ENCODE measurements at places on chromosomes 6 and 20.

- peak; percentile 90 for DNase-seq
Measured at GRCh38 chr6:29964887-29965562, 22.7 kb downstream of the HLA-A start.

GRCh38 chr6:159880412-159880975 lies 10.3 kb upstream of the MAS1 start:
- DNase-seq, result no peak

GRCh38 chr6:37171970-37172812 lies 2.2 kb downstream of the PIM1 start:
- peak; percentile 96 for DNase-seq

DNA sequence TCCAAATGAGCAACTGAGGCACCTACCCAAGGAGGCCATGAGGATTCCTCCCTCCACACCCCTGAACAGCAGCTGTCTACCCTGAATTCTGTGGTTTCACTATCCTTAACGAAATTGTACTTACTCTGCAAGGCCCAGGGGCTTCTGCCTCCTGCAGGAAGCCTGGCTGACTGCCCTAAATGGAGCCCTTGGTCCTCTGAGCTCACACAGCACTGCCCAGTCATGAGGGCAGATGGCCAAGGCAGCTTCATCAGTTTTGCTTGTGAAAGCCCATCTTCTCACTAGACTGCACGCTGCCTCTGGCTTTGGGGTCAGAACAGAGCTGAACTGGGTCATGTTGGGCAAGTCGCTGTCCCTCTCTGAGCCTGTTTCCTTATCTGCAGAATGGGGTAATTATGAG lies 26.4 kb upstream of the SIRPA start:
- DNase-seq, result peak; percentile 74

- DNase-seq, result no peak
Measured at GRCh38 chr6:45892196-45892595, 123.5 kb downstream of the CLIC5 start.

DNA sequence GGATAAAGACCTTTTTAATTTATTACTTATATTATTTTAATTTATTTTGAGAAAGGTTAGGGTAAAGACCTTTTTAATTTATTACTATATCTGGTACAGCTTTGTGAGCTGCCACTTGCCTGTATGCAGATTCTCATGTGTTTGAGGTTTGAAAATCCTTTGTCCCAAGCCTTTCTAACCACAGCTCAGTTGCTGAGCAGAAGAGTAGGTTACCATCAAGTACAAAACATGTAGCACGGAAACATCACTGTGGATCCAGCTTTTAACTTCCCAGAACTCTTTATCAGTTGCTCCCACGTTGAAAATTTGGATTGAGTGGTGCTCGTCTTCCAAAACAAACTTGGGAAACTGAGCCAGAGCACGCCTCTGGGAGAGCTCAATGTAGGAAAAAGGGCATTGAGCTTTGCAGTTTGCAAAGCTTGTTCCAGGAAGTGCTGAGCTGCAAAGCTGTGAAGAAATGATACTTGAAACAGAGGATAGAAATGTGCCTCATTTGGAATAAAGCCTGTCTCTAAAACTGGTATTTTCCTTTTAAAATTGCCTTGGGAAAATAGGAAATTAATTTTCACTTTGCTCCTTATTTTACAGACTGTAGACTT lies 89.0 kb downstream of the RREB1 start:
- DNase-seq, result no peak

GRCh38 chr20:8601542-8601912 lies 467.4 kb upstream of the PLCB4 start:
- DNase-seq, result no peak

GRCh38 chr20:47290008-47290407 lies 66.5 kb downstream of the ZMYND8 start:
- DNase-seq, result peak; percentile 21

DNA sequence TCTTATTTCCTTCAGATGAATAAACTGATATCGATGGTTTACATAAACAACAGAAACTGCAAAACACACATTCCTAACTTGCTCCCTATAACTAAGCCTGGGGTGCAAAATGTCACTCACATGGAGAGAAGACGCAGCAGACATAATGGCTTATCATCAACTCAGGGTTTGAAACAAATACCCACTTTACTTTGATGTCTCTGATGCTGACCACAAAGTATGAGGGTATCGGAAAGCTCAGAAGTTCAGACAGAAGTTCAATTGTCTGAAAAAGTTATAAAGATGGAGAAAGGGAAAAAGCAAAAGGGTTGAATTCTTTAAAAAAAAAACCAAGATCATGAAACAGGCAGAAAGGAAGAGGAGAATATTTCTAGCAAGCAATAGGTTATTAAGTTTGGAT lies 102.7 kb downstream of the FOXC1 start:
- no peak for DNase-seq

- DNase-seq, result no peak
Measured at GRCh38 chr20:12598894-12599293, 409.9 kb upstream of the SPTLC3 start.

GRCh38 chr20:2210646-2211552 lies 84.9 kb upstream of the TGM3 start:
- DNase-seq, result peak; percentile 97

- DNase-seq, result no peak
Measured at GRCh38 chr6:37566950-37567349, 67.3 kb upstream of the CCDC167 start.

DNA sequence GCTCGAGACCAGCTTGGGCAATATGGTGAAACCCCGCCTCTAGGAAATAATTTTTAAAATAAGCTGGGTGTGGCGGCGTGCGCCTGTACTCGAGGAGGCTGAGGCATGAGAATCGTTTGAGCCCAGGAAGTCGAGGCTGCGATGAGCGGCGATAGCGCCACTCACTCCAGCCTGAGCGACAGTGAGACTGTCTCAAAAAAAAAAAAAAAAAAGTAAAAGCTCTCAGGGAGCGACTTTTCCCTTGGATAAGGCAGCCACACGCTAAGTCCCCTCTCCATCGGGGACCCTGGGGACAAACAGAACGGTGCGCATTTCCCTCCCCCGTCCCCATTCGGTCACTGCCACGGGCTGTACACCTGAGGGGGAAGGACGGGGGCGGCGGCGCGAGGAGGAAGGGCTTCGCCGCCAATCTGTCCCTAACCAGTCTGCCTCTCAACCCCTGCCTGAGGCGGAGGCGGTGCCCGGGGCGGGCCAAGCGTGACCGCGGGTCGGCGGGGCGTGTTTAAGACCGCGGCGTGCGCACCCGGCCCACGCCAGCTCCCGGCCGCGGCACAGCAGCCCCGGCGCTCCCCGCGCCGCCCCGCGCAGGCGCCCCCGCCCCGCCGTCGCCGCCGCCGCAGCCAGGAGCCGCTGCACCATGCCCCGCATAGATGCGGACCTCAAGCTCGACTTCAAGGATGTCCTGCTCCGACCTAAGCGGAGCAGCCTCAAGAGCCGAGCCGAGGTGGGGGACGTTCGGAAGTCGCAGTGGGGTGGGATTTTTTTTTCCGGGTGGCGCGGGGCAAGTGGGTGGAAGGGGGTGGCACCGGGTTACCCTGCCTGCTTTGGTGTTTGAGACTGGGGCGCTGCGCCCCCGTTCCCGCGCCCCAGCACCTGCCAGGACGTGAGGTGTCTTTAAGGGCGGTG lies at the start of gene GMPR:
GMPR (plus strand) TSS at position 531 of the 906 bp plus-strand sequence; CDS start at position 638, 107 bp downstream.
- DNase-seq, result peak; percentile 79

- no peak for DNase-seq
Measured at GRCh38 chr6:80366714-80367113, 260.2 kb downstream of the BCKDHB start.

DNA sequence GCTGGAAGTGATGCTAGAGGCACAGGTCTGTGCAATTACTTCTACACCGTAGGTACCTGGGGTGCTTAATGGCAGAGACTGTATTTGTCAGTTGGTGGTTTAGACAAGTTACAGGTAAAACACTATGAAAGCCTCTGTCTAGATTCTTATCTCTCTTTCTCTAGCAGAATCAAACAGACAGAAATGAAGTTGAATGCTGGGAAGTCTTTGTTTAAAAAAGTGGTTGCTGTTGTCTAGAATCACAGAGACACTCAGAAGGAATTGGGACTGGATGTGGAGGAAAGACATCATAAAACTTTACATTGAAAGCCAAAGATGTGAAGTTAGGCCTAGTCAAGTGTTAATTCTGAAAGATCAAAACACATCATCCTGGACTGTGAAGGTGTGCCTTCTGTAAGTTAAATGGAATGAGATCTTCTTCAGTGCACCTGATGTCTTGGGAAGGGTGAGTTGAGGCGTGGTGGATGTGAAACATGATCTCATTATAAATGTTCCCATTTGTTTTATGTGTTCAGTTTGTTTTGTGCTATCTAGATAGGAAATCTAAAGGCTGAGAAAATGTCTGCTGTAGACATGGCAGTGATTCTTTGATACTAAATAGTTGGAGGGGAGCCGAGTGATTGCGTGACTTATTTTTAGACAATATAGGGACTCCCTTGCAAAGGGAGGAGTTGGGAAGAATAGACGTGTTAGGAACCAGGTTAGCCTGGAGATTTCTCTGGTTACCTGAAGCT lies 290.2 kb downstream of the SOX4 start:
- no peak for DNase-seq

DNA sequence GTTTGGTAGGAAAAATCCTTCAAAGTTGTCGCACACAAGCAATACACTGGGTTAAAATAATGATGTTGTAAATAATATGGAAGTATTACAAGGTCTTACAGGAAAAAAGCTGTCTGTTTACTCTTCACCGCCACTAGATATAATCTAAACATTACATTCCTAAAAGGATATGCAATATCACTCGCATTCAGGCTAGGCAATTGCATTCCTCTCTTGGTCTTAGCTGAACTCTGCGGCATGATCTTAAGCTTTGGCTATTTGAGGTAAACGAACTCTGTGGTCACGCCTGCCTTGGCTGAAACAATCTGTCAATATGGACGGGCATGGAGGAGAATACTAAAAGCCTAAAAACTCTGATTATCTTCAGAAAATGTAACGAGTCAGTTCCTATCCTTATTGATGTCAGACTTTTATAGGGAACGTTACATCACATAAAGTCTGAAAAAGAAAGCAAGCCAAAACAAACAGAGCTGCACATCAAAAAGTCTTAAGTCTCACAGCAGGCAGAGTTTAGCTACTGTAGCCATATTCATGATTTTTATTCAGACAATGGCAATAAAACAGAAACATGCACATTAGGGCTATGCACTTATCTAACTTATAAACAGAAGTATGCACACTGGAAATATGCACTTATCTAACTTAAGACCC lies 30.8 kb upstream of the FILIP1 start:
- DNase-seq, result peak; percentile 79
